ENCODE measurements at places on chromosomes 13 and 19.

DNA sequence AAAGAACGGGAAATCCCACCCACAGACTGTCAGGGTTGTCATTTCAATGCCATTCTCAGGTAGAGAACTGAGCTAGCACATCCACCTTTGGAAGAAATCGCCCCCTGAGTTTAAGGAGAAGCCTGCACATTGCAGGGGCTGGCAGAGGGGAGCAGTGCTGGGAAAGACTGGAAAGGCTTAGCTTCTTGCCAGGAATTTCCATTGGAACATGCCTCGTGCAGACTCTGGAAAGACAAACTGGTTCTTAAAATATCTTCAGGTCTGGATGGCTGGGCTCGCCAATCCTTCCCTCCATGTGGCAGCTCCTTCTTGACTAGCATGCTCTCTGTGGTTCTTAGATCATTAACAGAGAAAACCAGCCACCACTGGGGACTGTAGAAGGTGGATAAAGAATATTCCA, 414.1 kb downstream of the TSHZ3 start:
- DNase-seq, result no peak

DNA sequence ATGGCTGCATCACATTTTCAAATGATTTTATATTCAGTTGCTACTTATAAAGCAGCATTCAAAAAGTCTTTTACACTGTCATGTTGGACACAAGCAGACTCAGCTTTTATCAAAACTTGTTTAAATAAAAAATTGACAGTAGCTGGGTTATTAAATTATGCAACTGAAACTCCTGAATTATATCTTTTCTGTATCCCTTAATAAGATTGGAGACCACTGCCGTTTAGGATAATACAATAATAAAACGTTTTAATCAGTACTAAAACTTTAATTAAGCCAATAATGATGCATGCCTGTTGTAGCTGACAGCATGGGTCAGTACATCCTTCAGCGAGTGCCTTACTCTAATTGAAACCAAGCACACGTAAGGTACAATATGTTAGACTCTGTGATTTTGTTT, 78.0 kb downstream of the DPY19L3 start:
- no peak for DNase-seq

GRCh38 chr13:99961636-99962035, 9.9 kb downstream of the ZIC5 start:
- DNase-seq, result no peak

DNA sequence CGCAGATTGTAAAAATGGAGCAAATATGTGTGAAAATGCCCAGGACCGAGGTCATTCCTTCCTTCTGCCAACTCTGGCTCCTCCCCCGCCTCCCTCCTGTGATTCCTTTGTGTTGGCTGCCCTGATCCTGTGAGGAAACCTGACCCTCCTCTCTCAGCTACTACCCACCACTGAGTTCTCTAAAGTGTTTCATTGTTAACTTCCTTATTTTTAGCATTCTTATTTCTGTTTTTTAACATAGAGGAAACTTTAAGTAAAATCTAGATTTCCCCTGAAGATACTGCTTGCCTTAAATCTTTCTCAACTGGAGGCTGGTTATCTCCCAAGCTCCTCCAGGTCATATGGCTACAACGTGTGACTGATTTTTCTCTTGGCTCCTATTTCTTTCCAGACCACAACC, 21.7 kb upstream of the FBXL3 start:
- no peak for DNase-seq

- DNase-seq, result no peak
Observed at GRCh38 chr19:5968431-5969373, 9.2 kb downstream of the RANBP3 start.

- no peak for DNase-seq
Observed at GRCh38 chr13:90103099-90103784, 1244.2 kb upstream of the MIR17HG start.
